Astrocyte of the cerebellum (primary cell): ENCODE measurements at places on chromosomes 12 and 14.

DNA sequence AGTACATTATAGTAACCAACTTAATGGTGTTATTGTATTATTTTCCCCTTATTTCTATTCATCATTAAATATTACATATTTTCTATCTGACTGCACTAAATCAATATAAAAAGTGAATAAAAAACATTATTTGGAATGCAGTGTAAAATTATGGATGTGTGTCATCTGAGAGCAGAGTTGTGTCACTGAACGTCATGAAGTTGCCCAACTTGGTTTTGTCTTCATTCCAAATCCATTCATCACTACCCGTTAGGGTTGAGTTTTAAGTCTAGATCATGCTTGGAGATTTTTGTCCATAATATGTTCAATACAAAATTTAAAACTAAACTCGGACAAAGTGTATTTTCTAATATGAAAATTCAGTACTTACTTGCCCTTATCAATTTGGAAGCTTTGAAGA is 16.1 kb downstream of the KLRF1 start:
- DNase-seq: no peak

DNA sequence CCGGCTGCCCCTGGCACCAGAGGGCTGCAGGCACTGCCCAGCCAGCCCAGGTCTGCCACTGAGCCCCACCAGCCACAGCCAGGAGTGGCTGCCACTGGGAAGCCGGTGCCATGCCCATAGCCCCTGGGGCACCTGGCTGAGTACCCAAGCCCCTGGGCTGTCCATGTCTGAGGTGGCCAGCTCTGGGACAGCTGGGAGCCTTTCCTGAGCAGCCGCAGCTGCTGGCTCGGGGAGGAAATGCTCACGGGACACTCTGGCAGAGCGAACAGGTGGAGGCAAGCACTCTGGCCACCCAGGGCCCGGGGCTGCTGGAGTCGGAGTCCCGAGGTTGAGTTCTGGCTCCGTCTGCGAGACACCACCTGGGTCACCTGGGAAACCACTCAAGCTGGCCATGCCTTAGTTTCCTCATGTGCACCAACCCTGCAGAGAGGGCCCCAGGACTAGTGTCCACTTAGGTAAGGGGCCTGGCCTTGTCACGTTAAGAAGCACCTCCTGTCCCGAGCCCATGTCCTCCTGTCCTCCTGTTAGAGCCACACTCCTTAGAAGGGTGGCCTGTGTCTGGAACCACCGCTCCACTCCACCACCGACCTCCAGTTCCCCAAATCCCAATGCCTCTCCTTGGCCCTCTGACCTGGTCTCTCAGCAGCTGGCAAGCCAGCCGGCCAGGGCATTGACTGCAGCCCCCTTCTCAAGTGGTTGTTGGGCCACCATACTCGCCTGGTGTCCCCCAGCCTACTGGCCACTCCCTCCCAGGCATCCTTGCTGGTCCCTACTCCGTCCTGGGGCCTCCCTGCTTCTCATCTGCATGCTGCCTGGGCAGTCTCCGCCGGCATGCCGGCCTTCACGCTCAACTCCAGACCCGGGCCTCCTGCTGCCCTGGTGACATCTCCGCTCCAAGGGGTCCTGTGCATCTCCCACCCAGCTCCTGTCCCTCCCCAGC is 45.3 kb downstream of the BEGAIN start:
- no peak for DNase-seq

DNA sequence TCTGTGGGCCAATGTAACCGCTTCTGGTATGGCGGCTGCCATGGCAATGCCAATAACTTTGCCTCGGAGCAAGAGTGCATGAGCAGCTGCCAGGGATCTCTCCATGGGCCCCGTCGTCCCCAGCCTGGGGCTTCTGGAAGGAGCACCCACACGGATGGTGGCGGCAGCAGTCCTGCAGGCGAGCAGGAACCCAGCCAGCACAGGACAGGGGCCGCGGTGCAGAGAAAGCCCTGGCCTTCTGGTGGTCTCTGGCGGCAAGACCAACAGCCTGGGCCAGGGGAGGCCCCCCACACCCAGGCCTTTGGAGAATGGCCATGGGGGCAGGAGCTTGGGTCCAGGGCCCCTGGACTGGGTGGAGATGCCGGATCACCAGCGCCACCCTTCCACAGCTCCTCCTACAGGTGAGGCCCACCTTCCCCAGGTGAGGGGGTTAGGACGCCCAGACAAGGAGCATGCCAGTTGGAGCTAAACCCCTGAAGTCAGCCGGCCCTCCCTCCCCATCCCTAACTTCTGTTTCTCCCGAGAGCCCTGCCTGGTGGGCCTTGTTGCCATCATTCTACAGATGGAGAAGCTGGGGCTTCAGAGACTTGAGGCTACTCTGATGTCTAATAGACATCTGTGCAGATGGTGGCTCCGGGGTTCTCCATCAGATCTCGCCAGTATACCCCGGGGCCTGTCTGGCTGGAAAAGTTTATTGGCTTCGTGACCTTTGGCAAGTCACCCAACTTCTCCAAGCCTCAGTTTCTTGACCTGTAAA is 25.3 kb downstream of the PAPLN start:
- DNase-seq: no peak

- DNase-seq: no peak
Observed at GRCh38 chr12:5480938-5481303, 49.0 kb downstream of the NTF3 start.

GRCh38 chr14:34335968-34336367 is 126.1 kb downstream of the SPTSSA start:
- no peak for DNase-seq

DNA sequence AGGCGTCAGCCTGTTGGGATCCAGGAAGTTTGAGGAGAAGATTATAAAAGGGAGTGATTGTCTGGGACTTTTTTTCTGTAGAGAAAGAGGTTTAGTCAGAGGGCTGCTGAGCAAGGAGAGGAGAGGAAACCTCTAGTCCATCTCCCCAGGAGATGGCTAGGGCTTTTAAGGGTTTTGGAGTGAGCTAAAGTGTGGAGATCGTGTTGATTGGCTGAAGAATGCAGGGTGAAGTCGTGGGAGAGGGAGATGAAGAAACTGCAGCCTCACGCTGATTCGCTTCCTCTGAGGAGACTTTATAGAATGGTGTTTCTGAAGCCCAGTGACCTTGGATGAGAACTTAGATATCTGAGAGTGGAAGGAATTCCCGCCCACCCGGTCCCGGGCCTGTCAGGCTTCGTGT is 193.7 kb upstream of the PWP1 start:
- DNase-seq: no peak

GRCh38 chr12:120719496-120720233 is 6.0 kb upstream of the ACADS start:
- DNase-seq: no peak

DNA sequence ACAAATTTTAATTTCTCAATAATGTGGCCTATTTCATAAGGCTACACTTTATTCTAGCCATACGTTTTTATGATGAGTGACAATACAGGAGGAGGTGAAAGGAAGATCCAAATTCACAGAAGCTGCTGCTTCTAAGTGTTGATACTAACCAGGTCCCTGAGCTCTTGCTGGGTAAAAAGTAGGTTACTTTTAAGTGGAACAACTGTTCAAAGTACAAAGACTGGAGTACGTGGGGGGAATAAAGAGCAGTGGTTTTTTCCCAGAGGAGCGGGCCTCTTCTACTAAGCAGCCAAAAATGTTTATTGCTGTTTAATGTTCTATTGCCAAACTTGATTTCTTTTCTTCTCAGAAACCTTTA is 301.8 kb downstream of the AEBP2 start:
- DNase-seq: no peak

DNA sequence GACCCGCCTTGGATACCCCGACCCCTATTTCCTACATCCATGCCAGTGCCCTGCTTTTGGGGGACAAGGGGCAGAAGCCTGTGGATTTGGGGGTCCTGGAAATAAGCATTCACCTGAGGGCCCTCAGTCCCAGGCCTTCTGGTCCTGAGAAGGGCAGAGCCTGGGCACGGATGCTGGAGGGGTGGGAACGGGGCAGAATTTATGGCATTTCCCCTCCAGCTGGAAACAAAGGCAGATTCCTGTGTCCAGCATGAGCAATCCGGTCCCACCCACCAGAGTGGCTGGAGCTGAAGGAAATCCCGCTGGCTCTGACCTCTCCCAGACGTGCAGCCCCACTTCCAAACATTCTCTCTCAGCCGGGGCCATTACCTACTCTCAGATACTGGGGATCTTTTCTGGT is 9.3 kb downstream of the ANKRD33 start:
- DNase-seq: no peak

DNA sequence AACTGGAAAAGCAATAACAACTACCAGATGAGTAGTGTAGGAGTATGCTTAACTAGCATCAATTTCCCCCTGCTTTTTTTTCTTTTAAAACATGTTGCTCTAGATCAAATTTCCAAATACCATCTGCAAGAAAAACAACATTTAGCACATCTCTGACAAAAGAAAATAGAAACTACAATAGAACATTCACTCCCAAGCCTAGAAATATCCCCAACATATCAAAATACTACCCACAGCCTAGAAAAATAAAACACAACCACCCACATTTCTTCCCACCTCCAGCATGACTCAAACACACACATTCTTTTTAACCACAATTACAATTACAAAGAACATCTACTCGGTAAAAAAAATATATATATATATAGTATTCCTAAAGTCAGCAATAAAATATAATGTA is 120.0 kb downstream of the PPFIA2 start:
- DNase-seq: peak; percentile 54

DNA sequence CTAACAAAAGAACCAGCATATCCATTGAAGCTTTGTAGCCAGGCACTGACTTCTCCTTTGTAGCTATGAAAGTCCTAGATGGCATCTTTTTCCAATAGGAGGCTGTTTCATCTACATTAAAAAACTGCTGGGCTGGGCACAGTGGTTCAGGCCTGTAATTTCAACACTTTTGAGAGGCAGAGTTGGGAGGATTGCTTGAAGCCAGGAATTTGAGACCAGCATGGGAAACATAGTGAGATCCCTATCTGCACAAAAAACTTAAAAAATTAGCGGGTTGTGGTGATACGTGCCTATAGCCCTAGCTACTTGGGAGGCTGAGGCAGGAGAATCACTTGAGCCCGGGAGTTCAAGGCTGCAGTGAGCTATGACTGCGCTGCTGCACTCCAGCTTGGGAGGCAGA is 167.7 kb downstream of the CALM1 start:
- DNase-seq: no peak

DNA sequence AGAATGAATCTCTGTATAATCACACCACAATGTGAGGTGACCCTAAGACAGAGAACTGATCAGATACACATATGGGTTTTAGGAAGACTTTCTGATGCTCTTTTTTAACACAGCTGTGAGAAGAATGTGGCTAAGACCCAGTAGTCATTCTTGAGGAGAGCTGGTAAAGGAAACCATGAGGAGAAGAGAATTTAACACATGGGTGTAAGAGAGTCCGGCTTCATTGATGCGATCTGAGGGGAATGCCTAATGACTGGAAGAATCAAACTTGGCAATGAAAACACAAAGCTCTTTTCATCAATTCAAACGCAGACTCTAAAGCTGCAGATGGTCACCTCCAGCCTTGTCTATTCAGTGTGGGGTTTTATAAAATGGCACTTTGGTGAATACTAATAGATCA is 79.3 kb downstream of the FOXA1 start:
- DNase-seq: no peak

DNA sequence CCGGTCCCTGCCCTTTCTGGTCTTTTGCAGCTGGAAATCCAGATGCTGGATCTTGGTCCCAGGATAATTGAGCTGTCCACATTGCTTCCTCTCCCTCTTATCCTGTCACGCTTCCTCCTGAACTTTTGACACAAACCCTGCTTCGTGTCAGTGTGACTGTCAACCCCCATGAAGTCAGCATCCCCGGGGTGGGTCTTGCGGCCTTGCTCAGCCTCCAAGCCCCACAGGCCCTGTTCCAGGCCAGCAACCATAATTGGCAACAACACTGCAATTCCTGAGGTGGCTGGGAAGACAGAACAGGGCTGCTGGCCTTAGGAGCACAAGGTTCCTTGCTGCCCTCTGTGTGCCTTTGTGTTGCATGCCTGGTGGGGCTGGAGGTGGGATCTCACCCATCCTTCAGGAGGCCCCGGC is 74.9 kb downstream of the NTF3 start:
- no peak for DNase-seq
